Kidney (tissue), 22 donors: ENCODE measurements at places on chromosomes 13 and 19. TPM values are rescaled to one million over a fixed set of nuclear protein-coding genes. Genes with fewer than 3 reads are reported as not detected.

DNA sequence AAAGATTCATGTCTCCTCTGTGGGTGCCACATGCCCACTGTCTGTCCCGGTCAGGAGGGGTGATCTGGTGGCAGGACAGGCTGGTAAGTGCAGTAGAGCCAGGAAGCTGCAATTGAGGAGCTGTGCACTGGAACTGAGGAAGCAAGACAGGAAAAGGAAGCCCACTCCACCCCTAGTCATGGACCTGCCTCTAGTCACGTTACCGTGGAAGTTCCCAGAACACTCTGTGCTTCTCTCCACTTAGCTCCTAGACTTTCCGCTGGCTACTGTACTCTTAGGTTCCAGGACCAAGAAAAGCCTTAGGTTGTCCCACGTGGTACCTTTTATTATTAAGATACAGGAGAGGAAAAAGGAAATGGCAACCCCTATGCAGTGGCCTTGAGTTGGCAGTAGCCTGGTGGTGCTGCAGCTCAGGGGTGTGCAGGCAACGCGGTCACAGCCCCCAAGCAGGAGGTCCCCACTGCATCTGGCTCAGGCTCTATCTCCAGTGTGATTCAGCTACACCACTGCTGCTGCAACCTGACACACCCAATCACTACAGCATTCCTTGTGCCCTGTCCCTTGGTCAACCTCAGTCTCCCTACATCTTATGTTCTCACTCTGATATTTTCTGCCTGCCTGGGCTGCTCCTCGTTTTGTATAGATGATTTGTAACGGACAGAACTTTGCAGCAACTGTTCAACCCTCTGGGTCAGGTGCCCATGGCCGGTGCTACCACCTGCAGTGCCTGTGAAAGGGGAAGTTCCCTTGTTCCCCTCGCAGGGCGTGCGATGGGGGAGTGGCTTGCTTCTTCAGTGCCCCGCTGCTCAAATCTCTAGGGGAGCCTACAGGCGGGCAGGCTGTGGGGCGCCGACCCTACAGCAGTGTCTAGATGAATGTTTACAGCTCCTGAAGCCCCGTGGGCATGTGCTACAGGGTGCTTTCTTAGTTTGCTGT is 24.4 kb upstream of the GPR12 start:
- peak; percentile 4 for DNase-seq
- no peaks in the 10 kb centered on the region for H3K4me1 ChIP-seq
- no peak overlapping the region for H3K27ac ChIP-seq
- no peaks in the 10 kb centered on the region for H3K27me3 ChIP-seq
- H3K4me3 ChIP-seq: no peak overlapping the region
- H3K36me3 ChIP-seq: no peaks in the 10 kb centered on the region

DNA sequence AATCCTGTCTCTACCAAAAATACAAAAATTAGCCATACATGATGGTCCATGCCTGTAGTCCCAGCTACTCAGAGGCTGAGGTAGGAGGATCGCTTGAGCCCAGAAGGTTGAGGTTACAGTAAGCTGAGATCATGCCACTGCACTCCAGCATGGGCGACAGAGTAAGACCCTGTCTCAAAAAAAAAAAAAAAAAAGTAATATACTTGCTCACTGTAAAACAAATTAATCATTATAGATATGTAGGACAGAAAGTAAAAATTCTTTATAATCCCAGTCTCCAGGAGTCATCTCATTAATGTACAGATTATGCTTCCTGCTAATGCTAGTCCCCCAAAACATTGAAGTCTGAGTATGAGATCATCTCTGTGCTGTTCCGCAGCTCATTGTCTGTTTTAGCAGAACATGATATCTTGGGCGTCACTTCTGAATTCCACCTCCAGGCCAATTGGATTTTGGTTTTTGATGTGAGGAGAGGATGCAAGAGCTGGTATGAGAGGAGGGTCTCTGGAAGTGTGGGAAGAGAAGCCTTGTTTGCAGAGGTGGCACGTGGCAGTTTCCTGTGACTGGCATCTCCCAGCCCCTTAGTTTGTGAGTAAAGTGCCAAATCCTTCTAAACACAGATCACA is 75.4 kb upstream of the NPAS1 start:
- H3K4me1 ChIP-seq: peaks cover 16% of the 10 kb centered on the region
- H3K27me3 ChIP-seq: no peaks in the 10 kb centered on the region
- H3K27ac ChIP-seq: peak overlapping the region; percentile 45

- H3K4me1 ChIP-seq: no peaks in the 10 kb centered on the region
- DNase-seq: no peak
- no peak overlapping the region for H3K4me3 ChIP-seq
- no peak overlapping the region for H3K27ac ChIP-seq
- no peaks in the 10 kb centered on the region for H3K36me3 ChIP-seq
- H3K27me3 ChIP-seq: no peaks in the 10 kb centered on the region
These were observed 94.7 kb downstream of the RNASEH2B start for GRCh38 chr13:51004111-51004865.

The DHRS12 gene
- total RNA-seq: 20.4 TPM

The KLF2 gene
- total RNA-seq: 131 TPM
